Cardiac fibroblast (primary cell): ENCODE measurements at places on chromosomes 4 and X.

DNA sequence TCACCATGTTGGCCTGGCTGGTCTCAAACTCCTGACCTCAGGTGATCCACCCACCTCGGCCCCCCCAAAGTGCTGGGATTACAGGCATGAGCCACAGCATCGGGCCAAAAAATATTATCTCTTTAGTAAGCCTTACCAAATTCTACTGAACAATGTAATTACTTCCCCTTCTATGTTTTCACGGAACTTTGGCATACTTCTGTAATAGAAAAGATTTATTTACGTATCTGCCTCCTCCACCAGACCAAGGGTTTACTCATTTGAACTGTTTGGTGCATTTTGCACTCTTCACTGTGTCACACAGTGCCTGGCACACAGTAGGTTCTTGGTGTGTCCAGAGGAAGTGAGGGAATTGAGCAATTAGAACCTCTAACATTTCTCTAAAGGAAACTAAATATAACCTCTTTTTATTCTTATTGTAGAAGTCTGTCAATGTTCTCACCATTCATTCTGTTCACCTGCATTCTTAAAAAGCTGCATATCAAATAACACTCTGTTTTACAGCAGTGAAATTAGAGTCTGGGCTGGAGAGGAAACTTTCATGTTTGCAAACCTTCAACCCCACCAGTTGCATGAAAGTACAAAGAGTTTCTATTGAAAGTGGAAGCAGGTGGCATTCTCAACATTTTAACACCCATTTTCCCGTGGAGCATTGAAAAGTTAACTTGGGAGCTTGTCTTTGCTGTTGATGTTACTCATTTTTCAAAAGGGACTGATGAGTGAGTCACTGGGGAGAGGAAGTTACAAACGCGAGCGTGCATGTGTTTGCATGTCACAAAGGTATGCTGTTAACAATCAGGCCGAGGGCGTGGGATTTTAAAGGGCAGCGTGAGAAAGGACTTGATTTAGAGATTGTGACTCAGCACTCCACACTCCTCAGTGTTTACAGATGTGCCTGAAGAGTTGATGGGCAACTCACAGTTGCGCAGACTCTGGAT is 314.1 kb downstream of the STK32B start:
- peak; percentile 75 for DNase-seq

GRCh38 chrX:2512501-2512900 is 11.7 kb upstream of the DHRSX start:
- DNase-seq: no peak

- DNase-seq: no peak
These were observed 173.9 kb upstream of the FTHL17 start for GRCh38 chrX:31245714-31246113.

DNA sequence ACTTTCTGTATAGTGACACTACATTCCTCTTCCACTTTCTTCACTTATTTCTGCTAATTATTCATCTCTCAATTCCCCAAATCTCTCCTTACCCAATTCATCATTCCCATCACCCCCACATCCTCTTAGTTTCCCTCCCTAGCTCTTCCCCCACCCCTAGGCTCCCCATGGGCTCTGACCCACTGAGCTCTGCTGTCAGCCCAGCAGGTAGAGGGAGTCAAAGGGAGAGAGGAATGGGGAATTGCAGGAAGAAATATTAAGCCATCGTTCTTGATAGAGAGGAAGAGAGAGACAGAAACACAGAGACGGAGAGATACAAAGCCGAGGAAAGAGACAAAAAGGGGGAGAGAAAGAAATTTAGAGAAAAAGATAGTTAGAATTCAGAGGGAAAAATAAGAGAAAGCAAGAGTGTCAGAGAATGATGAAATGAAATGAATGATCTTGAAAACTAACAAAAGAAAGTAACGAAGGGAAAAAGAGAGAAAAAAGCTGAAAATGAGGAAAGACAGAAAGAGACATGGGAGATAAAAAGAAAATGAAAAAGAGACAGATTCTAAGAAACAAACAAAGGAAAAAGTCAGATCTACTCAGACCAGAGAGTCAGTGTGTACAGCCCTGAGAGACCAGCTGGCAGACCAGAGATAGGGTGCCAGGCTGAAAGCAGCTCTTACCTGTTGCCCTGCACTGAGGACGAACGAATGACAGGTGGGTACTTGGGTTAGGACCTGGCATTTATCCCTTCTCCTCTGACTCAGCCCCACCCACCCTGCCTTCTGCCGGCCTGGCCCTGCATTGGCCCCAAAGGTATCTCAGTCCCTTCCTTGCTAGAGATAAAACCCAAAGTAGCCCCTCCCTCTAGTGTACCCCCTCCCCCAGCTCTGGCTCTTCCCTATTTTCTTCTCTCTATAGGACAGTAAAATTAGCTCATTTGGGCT is at the start of gene ALAS2:
TSS of gene ALAS2 (minus strand) at position 707 of the 935 bp plus-strand sequence. CDS start 4,977 bp downstream, outside the sequence.
- DNase-seq: no peak

- DNase-seq: no peak
These were observed 1.9 kb downstream of the FGG start for GRCh38 chr4:154610582-154610981.

DNA sequence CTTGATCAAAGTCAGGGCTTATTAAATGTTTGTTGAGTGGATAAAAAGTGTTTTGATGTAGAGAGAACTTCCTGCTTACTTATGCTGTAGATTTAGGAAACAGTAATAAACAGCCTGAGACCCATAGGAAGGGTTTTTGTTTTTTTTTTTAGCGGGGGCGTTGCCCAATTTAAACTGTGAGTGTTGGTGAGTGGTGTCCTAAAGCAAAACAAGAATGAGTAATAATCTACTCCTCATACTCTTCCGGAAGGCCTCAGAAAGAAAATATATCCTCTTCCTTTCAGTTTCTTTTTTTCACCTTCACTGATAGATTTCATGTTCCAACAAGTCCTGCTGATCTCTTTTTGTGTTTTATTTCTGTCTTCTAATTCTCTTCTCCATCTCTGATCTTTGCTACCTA is 104.4 kb upstream of the SCML1 start:
- DNase-seq: peak; percentile 38

- no peak for DNase-seq
These were observed 51.1 kb upstream of the RBMX start for GRCh38 chrX:136931661-136932060.

DNA sequence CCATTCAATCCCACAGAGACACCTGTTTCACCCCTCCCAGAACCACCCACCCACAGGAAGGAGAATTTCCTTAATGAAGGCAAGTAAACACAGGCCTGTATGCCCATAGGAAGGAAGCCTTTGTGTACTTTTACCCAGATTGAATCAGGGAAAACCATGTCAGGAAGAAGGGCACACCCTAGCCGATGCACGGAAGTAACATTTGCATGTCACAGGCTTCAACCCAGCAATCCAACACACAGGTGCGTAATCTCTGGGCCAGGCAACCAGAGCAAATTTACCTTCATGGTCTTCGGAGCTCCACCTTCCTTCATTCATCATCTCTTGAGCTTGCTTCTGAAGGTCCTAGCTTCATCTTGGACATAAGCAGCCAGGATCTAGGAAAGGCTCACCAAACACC is 206.3 kb downstream of the SHROOM3 start:
- no peak for DNase-seq

GRCh38 chr4:146041139-146042004 is 102.7 kb upstream of the ZNF827 start:
- no peak for DNase-seq

DNA sequence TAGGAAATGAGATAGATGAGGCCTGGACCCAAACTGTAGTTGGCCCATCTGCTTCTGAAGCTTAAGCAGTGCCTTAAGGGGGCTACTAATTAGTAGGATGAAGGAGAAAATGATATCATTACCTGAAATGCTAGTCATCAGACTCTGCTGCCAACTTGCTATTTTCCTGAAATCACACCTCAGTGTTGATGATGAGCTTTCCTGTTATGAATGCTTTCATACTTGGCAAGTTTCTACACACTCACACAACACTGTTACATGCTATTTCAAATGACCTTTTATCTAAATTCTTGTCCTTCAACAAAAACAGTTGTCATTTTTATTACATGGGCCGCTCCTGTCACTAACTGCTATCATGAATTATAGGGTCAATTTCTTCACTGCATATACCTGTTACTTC is 416.0 kb downstream of the PRDM5 start:
- no peak for DNase-seq

- no peak for DNase-seq
These were observed 35.0 kb upstream of the APLN start for GRCh38 chrX:129689796-129690195.

DNA sequence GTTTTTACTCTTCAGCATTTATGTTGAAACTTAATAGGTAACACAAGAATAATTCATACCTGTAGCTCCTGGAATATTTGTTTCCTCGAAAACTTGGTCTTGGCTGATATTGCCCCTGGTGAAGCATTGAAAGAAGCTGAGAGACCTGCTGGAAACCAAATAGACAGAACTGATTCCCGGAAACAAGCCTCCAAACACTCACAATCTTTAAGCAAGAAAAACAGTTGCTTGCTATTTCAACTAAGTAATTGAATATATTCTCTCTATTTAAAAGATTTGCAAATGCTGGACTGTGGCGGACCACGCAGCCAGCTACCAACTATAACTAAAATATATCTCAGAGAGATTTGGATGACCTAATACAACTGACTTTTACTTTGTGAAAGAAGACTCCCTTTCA is 3.6 kb downstream of the PCDH18 start:
- DNase-seq: no peak

DNA sequence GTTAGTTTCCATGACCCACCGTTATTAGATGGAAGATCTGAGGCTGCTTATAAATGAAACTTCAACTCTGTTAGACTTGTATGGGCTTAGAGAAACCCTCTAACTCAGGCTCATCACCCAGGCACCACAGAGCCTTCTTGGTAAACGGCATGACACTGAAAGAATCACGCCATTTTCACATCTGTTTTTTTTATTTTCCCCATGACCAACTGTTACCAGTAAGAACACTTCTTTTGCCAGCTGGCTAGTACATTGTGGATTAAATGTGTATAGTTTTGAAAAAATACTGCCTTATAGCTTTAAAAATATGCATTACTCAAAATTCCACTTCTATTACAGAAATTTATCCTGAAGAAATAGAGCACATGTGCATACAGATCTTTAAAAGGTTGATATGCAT is 48.0 kb upstream of the APELA start:
- DNase-seq: no peak

- no peak for DNase-seq
These were observed 33.4 kb downstream of the SLC39A8 start for GRCh38 chr4:102311912-102312311.

DNA sequence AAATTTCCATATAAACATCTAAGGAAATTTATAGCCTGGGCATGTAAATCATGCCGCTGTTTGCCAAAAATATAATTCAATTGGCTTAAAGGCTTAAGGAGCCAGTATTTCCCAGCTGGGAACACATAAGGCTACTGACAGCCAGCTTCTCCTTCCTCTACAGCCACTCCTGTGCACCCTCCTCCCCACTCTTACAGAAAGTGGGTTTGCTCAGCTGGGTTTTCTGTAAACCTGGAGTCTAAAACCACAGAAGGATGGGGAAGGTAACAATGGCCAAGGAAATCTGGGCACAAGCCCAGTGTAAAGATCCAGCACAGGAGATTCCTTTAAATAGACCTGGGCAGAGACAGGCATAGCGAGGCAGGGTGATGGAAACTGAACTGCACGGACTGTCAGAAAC is 18.5 kb downstream of the ACSL1 start:
- DNase-seq: no peak

- peak; percentile 16 for DNase-seq
These were observed 2.7 kb upstream of the MGARP start for GRCh38 chr4:139282721-139283075.
